Motor neuron (in vitro differentiated cells): ENCODE measurements at places on chromosomes 4 and X.

- peak; percentile 31 for ATAC-seq
Observed at GRCh38 chr4:178599521-178599920, 1157.3 kb upstream of the AGA start.

DNA sequence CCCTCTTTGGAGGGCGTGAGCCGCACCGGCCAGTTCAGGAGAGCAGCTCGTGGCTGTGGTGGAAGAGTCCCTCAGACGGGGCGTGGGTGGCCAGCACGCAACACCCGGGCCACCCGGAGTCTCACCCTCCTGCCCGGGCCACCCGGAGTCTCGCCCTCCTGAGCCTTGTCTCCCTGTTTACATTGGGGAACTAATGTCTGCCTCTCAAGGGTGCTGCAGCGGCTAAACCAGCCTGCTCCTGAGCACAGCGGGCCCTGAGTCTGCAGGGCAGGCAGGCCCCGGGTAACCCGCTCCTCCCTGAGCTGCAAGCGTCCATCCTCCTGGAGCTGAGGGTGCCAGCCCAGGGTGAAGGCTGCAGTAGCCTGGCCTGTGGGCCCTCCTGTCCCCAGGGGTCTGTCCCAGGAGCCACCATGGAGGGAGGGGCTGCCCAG, 3.0 kb downstream of the PDE6B start:
- no peak for ATAC-seq

DNA sequence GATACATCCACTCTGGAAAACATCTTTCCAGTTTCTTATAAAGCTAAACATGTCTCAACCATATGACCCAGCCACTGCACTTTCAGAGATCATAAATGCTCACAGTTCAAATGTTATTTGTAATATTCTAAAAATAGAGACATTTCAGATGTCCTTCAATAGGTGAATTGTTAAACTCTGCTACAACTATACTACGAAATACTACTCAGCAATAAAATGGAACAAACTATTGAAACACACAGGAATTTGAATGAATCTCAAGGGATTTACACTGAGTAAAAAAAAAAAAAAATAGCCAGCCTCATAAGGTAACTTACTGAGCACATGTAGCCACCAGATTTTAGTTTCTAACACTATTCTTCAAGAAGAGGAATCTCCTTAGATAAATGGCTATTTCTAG, 253.9 kb downstream of the PCDH18 start:
- ATAC-seq = no peak

DNA sequence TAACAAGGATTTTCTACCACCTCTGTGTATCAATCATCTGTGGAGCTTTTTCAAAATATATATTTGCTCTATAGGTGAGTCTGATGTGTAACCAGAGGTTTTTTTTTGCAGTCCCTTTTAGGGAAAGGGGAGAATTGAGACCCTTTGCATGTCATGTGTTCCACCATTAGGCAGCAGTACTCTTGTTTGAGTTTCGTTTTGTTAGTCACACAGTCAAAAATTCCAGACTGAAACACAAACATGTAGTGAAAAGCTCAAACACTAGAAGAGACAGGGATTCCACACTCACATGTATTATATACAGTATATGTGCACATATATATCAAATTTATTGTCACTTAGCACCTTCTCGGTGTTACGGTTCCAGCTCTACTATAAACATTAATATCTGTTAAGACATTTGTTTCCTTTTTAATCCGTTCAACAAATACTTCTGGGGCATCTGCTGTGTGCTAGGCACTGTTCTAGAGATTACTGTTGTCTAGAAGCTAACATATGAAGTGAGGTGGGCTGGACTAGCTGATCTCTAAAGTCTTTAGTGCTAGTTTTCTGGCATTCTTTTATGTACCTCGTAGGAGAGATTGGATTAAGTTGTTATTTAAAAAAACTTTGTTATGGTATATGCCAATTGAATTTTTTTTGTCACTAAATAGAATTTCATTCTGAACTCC, 5.5 kb downstream of the USP9X start:
- no peak for ATAC-seq

- no peak for ATAC-seq
Observed at GRCh38 chr4:113382704-113383103, 333.3 kb downstream of the ANK2 start.
